ENCODE measurements at places on chromosomes 4 and X.

- DNase-seq = no peak
Observed at GRCh38 chrX:138866643-138867042, 155.1 kb upstream of the FGF13 start.

DNA sequence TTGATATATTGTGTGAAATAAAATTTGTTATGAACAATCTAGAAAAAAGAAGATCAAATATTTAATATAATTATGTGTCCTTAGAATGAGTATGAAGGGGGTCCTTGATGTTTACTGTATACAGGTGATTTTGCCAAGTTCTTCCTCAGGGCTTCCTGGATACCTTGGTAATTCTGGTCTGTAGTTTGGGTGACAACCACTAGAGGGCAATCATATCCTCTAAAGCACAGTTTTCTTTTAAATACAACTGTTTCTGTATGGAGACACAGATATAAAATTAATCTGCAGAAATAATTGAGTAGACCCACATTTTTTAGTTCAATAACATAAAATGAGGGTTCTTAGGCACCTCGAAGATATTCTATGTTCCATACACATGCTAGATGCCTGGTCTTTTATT is 157.7 kb downstream of the SPANXN1 start:
- DNase-seq = no peak

DNA sequence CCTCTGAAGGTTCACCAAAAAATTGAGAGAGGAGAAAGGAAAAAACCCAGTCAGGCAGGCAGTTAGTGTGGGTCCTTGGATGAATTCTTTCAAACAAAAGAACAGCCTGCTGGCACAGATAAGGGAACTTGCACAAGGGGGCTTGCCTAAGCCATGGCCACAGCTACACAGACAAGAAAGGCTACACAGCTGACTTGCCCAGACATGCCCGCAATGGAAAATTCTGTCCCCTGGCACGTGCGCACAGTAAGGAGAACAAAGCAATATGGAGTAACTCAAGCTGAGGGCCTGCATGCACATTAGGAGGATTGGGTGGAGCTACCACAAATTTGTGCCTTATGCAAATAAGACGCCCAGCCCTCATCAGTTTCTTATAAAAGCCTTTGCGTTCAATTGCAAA is 512.5 kb upstream of the HTR2C start:
- no peak for DNase-seq

DNA sequence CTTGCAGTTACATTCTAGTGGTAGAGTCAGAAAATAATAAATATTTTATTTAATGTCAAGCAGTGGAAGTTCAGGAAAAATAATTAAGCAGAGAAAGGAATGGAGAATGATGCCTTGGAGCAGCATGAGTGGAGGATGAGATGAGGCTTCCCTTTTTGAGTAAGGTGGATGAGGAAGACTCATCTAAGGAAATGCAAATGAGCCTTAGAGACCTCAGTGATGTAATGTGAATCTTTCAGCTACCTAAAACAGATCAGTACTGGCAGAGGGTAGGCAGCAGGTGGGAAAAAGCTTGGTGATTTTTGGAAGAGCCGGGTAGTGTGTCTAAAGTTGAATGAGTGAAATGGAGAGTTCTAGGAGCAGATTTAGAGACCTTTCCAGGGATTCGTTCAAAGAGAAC is 118.2 kb downstream of the GRID2 start:
- no peak for DNase-seq

- no peak for DNase-seq
Observed at GRCh38 chr4:13990596-13991589, 363.4 kb upstream of the BOD1L1 start.

DNA sequence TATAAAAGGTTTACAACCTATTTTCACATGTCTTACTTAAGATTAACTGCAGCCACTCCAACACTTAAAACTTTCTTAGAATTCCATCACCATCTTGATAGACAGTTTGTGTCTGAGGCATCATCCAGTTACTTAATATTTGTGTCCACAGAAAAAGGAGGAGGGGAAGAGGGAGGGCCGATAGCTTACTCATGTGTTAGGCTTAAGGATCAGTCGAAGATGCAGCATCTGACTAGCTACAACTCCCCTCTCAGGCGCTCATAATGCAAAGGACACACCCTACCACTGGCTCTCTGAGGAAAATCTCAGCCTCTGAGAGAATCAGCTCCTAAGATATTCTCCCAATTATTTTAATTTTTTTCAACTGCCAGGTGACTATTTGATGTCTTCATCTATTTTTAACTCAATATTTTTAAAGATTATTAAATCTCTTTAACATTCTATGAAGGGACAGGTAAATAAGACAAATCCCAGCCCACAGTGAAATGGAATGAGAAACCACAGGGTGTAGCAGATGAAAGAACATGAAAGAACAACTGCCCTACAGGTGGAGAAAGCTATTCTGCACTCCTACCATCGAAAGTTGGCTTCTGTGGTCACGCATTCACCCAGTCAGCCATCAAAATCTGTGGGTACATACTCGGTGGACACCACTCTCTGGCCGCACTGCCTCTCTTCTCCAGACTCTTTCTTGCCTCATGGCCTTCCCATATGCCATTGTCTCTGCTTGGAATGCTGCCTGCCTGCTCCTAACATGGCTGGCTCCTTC is 48.0 kb downstream of the ARAP2 start:
- no peak for DNase-seq

DNA sequence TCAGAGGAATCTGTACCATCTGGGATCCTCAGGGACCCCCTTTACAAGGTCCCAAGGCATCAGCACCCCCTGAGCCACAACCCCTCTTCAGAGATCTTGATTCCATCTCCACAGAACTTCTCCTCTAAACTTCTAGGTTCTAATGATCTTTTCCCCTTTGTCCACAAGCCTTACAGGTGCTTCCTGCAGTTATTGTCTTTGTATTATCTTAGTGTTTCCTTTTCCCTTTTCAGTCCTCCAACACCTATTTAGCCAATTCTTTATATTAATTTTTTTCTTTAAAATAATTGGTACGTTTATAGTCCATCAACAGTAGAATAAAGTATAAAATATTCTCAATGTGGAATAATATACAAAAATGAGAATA is 35.2 kb upstream of the FAM241A start:
- no peak for DNase-seq

- no peak for DNase-seq
Observed at GRCh38 chrX:119290476-119290875, 54.4 kb downstream of the PGRMC1 start.

- DNase-seq = no peak
Observed at GRCh38 chrX:45191820-45192409, 8.8 kb downstream of the DIPK2B start.

DNA sequence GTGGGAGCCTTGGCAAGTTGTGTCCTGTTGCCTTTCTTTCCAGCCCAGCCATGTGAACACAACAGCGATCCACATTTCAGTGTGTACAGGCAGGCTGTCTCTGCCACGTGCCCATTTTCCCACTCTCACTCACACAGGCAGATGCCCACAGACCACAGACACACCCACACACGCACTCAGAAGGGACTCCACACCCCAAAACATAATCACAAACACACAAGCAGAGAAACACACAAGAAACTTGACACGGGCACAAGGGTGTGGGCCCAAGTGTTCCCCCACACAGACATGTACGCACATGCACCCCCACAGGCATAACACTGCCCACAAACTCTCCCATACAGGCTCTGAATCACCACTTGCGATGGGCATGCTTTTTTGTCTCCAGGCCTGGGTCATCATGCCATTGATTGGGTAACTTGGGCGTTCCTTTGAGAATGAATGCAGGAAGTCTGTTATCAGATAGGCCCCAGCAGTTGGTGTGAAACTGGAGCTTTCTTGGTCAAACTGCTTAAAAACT is 84.3 kb downstream of the NBDY start:
- DNase-seq = no peak

GRCh38 chr4:7842384-7843279 is 97.0 kb downstream of the AFAP1 start:
- peak; percentile 77 for DNase-seq

DNA sequence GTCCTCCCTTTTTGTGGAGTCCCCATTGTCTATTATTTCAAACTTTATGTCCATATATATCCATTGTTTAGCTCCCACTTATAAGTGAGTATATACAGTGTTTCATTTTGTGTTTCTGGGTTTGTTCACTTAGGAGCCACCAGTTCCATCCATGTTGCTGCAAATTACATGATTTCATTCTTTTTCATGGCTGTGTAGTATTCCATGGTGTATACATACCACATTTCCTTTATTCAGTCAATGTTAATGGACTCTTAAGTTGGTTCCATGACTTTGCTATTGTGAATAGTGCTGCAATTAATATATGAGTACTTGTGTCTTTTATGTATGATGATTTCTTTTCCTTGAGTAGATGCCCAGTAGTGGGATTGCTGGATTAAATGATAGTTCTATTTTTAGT is 329.1 kb downstream of the AR start:
- no peak for DNase-seq

- DNase-seq = no peak
Observed at GRCh38 chr4:179467878-179468277, 2025.6 kb upstream of the AGA start.
